ENCODE measurements at places on chromosomes 16 and 17.

GRCh38 chr17:35998018-35998545 lies 3.3 kb downstream of the CCL15 start:
- DNase-seq, result no peak

GRCh38 chr17:8557176-8557806 lies 73.2 kb downstream of the MYH10 start:
- DNase-seq, result no peak

DNA sequence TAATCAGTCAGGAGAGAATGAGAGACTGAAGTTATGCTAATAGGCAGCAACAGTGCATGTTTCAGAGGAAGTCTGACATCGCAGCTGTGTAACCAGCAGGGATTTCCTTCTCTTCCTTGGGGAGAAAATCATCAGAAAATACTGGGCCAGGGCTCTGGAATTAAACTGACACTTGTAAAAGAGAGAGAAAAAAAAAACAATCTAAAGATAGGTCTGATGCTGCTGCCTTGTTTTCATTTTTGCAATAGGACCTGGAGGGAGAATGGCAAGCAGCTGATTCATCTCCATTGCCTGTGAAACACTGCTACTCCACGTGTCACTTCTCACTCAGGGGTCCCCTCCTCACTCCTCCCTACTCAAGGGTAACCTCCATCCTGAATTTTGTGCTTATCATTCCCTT lies 17.7 kb upstream of the CORO6 start:
- DNase-seq, result no peak

DNA sequence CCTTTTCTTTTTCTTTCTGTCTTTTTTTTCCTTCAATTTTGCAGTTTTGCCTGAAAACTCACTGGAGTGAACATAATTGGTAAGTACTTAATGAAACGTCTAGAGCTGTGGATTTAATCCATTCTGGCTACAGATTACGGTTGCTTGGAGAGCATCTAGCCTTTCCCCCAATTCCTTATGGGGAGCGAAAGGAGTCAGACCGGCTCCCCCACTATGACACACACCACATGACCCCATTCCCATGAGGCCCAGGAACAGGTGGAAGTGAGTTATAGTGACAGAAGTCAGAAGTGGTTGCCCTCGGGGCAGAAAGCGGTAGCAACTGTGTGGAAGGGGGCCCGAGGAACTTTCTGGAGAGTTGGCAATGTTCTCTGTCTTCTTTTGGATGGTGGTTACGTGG lies 41.2 kb downstream of the EMP2 start:
- DNase-seq, result no peak

DNA sequence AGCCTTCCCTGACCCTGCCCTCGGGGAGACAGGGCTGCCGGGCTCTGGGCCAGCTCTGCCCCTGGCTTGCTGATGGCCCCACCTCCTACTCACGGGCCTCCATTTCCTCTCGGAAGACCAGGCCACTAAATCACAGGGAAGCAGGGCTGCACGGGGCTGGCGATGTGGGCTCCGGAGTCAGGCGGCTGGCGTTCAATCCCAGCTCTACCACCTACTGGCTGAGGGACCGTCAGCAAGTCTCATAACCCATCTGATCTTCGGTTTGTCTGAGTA lies 113.4 kb downstream of the AMFR start:
- no peak for DNase-seq

GRCh38 chr17:55437159-55437605 lies 15.5 kb upstream of the MMD start:
- no peak for DNase-seq

- DNase-seq, result peak; percentile 79
These were observed 16.7 kb downstream of the WSB1 start for GRCh38 chr17:27310565-27311110.

GRCh38 chr17:1402262-1402586 lies 2.2 kb upstream of the YWHAE start:
- DNase-seq, result no peak

GRCh38 chr17:75619506-75620431 lies 13.5 kb upstream of the SMIM5 start:
- DNase-seq, result no peak

DNA sequence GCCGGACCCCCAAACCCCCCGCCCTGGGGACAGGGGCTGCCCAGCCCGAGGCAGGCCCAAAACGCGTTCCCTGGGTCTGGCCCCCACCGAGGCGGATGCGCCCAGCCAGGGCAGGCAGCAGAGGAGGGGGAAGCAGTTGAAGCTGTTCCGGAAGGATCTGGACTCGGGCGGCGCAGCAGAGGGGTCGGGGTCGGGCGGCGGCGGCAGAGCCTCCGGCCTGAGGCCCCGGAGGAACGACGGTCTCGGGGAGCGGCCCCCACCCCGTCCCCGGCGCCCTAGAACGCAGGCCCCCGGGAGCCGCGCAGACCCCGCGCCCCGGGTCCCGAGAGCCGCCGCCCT lies 22.9 kb upstream of the ZFPM1 start:
- no peak for DNase-seq

DNA sequence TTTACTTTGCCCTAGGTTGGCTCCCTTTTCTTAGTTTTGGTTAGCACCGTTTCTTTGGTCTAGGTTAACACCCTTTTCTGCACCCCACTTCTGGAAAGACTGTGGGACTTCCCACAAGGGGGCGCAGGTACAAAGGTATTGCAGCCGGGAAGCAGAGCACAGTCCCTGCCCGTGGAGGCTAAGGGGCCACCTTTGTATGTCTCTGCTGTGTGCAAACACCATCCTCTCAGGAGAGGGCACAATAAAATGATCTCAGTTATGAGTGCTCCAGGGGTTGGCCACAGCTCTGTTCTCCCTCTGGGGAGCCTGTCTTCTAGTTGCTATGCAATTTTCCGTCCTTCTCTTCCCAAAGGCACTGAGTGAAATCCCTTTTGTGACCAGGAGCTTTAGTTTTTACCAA lies 28.4 kb upstream of the TMC5 start:
- no peak for DNase-seq

GRCh38 chr17:44002141-44002848 lies 2.1 kb upstream of the NAGS start:
- no peak for DNase-seq

DNA sequence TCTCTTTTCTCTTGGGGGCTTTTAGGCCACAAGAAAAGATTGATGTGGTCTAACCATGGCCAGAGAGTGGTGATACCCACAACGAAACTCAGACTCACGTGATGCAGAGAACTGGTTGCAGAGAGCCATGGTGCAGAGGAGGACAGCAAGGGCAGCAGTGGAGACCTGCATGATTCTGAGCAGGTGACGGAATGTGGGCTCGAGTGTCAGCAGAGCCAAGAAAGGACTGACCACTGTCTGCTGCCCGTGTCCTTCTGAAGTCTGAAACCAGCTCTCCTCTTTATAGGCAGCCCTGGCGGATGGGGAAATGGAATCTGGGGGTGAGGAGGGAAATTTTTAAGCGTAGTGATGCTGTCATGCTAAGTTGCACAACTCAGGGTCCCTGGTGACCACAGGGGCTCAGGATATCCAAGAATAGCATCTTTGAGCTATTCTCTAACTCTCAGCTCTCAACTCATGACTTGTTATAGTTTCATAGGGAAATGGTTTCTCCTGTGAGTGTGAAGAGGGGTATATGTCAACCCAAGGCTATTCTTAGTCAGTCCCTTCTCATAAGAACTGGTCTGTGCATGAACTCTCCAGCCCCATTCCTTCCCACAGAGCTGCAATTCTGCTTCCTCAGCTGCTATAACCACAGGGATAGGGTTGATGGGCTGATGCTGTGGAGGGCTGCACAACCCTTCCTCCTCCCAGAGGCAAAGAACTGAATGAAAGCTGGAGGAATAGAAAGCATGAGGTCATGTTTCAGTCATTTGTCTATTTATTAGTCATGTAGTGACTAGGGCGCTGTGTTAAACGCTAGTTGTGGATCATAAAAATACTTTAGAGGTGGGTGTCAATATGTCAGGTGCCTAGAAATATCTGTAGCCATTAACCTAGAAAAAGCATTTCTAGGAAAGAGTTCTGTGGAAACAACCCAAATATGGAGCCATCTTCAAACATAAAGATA lies at the start of gene CCL3:
TSS of gene CCL3 (minus strand) at position 256 of the 949 bp plus-strand sequence. CDS start at position 171, 85 bp downstream.
- no peak for DNase-seq

DNA sequence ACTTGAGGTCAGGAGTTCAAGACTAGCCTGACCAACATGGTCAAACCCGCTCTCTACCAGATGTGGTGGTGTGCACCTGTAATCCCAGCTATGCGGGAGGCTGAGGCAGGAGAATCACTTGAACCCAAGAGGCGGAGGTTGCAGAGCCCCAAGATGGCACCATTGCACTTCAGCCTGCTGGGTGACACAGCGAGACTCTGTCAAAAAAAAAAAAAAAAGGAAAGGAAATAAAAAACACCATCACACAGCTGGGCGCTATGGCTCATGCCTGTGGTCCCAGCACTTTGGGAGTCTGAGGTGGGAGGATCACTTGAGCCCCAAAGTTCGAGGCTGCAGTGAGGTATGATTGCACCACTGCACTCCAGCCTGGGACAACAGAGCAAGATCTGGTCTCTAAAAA lies 13.3 kb upstream of the SBK1 start:
- DNase-seq, result no peak

- DNase-seq, result no peak
These were observed 20.0 kb downstream of the BFAR start for GRCh38 chr16:14652726-14653125.

DNA sequence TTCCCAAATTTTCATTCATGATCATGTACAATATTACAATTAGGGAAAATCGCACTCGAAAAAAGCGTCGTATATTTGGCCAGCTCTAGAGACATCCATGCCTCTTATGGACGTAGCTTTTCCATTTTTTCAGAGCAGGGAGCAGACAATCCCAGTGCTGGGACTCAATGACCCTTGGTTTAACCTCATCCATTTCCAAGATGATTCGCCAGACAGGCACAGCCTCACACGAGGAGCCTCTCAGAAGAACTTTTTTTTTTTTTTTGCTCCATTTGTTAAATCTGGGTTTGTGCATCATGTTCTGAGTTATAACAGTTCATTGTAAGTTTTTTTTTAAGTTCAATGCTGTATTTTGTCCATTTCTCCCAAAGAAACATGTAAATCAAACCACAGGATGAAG lies 92.1 kb downstream of the ZDHHC7 start:
- DNase-seq, result no peak

DNA sequence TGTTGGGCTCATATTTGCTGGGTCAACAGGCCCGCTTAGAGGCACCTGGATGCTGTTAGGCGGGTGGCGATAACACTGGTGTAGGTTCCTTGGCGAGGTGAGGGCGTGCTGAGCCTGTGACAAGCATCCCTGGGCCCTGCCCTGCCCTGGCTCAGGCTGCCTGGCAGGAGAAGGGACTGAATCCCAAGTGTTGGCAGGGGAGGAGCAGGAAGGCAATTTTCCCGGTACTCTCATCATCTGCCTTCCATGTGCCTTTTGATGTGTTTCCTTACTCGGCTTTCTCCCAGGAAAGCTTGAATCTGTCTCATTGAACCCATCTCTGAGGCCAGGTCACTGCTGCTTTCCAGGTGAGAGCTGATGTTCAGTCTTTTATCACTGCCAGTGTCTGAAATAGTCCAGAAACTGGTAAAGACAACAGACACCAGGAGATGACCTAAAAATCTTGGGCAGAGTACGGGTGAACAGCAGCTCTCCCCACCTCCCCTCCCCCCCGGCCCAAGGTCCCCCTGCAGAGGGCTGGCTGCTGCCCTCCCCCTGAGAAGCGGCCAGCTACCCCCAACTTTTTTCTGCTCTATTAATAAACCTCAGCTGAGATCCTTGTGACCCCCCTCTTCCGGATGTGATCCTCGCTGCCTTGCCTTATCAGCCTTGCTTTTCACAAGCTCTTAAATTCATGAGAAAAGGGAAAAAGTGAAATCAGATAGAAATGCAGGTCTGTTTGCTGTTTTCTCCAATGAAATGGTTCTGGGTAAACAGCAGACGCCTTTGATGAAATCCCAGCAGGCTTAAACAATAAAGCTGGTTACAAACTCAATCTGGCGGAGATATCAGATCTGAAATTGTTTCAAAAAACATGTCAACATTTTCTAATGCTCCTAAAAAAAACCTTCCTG lies 29.0 kb downstream of the RTN4RL1 start:
- no peak for DNase-seq

DNA sequence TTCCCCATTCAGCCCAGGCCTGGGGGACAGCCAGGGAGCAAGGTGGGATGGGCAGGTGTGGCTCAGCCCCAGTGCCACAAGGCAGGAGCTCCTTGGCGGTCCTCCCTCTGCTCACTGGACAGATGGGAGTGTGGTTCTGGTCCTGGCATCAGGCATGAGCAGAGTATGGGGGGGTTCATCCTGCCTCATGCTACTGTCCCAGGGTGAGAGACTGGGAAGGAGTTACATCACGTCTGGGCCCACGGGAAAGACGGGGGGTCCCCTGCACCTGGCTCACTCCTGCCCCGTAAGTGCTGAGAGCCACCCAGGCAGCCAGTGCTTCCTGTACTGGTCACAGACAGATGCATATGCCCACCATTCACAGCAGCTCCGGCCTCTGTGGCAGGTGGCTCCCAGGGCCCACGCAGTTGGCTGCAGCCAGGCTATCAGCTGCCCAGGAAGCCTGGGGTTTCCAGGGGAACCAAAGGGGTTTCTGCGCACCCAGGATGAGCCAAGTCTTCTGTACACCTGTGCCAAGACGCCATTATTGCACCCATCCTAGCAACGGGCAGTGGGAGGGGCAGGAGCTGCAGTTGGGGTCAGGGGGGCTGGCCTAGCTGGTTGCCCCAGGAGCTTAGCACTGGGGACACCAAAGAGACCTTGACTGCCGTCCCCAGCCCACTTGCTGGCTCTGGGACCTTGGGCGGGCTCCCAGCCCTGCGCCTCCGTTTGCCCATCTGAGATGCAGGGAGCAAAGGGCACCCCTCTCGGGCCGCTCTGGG lies 1.9 kb downstream of the BAIAP3 start:
- DNase-seq, result no peak

DNA sequence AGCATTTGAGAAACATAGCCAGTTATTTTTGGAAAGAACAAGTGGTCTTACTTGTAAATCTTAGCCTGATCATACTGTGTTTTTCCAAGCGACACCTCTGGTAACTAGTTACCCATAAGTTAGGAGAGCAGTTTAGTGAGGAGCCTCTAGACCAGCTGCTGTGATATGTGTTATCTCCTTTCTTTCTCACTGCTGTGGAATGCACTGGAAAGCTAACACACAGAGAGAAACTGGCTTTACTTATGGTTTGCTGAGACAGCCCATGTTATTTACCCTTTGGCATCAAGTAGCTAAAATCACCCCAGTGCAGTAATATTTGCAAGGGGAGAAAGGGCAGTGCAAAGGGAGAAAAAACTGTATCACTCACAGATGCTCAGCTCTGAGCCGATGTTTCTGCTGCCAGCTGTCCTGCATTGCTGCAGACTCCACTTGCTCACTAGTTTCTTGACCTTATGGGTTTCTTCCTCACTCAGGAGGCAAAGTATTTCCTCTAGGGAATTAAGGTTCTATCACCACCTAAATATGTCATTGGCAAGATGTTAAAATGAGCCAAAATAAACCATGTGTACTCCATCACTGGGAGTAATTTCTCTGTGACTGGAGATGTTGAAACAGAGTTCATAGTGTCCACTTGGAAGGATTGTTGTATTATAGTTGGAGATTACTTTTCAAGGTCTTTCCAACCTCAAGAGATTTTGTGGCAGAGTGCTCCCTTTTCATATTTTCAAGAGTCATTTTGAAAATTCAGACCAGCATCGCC lies 2.3 kb downstream of the RBFOX1 start:
- no peak for DNase-seq

GRCh38 chr16:51919736-51920135 lies 627.2 kb downstream of the TOX3 start:
- no peak for DNase-seq
